ENCODE measurements at places on chromosomes 2 and 18.

DNA sequence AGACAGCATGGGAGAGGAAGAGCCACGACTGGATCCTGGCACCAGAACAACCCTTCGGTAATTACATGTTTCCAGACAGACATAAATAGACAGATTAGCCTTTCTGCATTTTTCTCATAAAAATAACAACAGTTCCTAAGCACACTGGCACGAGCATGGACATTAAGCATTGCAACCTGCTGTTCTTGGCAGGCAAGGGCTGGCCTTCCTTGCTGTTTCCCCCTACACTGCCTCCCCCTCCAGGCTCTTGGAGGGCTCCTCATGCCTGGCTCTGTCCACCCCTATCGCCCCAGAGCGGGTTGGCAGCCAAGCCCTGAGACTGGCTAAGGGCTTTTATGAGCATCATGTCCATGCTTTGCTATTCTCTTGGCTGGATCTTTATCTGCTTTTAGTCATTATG is 89.6 kb downstream of the TTC32 start:
- no peak for DNase-seq

- no peak for DNase-seq
These were observed 726.3 kb downstream of the TSN start for GRCh38 chr2:122481717-122482116.

DNA sequence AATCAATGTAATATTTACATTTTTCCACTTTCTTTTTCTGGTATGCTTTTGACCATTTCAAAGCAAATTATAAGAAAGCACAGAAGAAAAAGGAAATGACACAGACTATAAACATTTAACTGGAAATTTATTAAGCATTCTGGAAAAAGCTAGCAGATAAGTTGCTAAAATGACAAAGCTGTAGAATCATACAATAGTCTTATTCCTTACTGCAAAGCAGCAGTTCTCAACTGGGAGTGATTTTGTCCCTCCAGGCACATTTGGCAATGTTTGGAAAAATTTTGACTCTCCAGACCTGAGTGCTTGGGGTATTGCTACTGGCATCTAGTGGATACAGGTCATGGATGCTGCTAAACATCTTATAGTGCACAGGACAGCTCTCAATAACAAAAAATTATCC is 75.1 kb downstream of the MBD5 start:
- DNase-seq = no peak

DNA sequence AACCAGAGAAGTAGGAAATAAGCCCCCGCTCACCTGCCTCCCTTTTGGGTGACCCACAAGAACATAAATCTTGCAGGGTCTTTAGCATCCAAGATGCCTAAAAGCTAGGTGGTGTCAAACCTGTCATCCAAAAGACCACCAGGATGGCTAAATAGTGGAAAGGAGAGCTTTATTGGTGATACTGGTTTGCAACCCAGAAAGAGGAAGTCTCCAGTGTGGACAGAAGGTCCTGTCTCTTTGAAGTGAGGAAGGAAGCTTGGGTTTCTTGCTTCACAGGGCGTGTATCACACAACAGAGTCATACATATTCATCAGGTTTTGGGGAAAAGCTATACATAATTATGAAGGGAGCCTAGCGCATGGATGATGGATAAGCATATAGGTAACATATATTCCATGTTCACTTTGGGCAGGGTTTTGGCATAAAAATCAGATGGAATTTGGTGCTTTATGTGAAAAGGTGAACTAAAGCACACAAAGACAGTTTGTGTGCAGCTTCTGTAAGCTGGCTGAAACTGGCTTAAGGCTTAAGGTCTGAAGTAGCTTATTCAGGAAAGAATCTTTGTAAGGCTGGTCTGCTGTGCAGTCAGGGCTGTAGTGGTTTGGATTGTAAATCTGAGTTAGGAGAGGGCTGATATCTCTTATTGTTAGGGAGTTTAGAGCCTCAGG is 102.2 kb upstream of the MSH2 start:
- no peak for DNase-seq

GRCh38 chr18:76351961-76352581 is 143.0 kb downstream of the ZNF516 start:
- no peak for DNase-seq

Data from stimulated activated CD8-positive, alpha-beta memory T cell treated with anti-CD3 and anti-CD28 coated beads, Interleukin-4, amount 100 ng/mL, for 24 hours (primary cell).